ENCODE measurements at places on chromosomes 16 and 17.

GRCh38 chr17:41863074-41863848, 2.0 kb downstream of the KLHL11 start:
- no peak for DNase-seq

GRCh38 chr16:64627781-64628180, 494.1 kb downstream of the CDH11 start:
- no peak for DNase-seq

GRCh38 chr17:1645207-1646171, at the start of gene SCARF1:
Gene SCARF1, minus strand, starts transcription at chr17:1645732. Its CDS starts 35 bp downstream, at chr17:1645697.
- no peak for DNase-seq

DNA sequence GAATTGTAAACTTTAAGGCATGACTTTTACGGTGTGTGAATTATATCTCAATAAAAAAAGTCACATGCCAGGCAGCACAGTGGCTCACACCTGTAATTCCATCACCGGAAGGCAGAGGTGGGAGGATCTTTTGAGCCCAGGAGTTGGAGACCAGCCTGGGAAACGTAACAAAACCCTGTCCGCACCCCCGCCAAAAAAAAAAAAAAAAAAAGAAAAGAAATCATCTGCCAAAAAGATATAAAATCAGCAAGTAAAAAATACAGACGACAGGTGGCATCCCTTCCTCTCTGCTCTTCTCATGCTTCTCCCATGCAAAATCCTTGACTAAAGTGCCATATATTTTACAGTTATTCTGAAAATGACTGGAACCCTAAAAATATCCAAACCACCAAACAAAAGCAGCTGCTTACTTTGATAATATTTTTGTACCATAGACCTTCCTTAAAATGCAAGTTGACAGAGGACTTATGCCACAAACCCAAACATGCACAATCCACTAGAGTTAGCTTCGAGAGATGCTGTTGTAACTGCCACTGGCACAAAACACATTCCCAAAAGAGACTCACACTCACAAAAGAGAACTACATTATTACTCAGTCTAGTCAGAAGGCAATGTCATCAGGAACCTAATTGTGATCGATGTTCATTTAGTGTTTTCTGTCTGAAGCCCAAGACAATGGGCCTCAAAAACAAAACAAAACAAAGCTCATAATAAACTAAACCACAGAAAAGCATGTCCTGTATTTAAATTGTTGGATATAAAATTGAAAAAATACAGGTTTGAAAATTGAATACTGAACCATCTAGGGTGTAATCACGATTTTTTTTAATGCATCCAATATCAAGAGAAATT, 2.4 kb downstream of the CRLF3 start:
- no peak for DNase-seq
